ENCODE measurements at places on chromosomes 3 and 15.

- DNase-seq, result peak; percentile 41
Observed at GRCh38 chr3:180447136-180447535, 154.8 kb upstream of the TTC14 start.

- no peak for DNase-seq
Observed at GRCh38 chr3:46124216-46125177, 83.6 kb downstream of the CCR1 start.

- peak; percentile 28 for DNase-seq
Observed at GRCh38 chr3:86989611-86990010, 1.3 kb downstream of the VGLL3 start.

DNA sequence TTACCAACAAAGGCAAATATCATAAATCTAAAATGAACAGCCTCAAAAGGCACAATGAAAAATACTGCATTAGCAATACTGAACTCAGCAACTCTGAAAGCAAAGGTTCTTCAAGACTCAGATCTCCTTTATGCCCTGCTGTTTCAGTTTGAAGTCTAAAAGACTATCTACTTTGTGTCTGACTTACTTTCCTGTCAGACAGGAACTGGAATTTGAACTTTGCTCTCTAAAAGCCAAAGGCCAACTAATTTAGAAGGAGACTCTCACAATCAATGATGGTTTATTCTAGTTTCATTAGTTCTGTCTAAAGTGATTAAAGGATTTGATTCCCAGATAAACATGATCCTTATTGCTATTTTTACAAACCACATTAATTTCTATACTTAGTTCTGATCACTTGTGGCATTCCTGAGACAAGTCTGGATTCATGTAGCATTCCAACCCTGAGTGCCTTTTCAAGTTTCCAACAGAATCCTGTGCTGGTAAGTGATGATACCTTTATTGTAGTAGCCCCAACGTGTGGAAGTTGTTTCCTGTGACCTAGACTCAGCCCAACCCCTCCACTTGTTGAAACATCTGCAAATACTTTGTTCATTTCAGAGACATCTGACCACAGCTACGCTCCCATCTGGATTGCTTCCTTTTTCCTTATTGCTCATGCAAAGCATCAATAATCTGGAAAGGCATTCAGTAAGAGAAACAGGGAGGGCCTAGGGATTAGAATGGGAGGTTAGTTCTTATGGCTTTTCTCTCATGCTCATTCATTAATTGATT lies 14.9 kb upstream of the LEKR1 start:
- DNase-seq, result peak; percentile 83

- no peak for DNase-seq
Observed at GRCh38 chr15:71812966-71813722, 2.8 kb downstream of the NR2E3 start.

- DNase-seq, result no peak
Observed at GRCh38 chr15:59218710-59219109, 12.1 kb downstream of the LDHAL6B start.

GRCh38 chr3:177357352-177358090 lies 160.2 kb upstream of the TBL1XR1 start:
- DNase-seq, result peak; percentile 87

- DNase-seq, result no peak
Observed at GRCh38 chr15:88563638-88564037, 17.2 kb upstream of the DET1 start.

DNA sequence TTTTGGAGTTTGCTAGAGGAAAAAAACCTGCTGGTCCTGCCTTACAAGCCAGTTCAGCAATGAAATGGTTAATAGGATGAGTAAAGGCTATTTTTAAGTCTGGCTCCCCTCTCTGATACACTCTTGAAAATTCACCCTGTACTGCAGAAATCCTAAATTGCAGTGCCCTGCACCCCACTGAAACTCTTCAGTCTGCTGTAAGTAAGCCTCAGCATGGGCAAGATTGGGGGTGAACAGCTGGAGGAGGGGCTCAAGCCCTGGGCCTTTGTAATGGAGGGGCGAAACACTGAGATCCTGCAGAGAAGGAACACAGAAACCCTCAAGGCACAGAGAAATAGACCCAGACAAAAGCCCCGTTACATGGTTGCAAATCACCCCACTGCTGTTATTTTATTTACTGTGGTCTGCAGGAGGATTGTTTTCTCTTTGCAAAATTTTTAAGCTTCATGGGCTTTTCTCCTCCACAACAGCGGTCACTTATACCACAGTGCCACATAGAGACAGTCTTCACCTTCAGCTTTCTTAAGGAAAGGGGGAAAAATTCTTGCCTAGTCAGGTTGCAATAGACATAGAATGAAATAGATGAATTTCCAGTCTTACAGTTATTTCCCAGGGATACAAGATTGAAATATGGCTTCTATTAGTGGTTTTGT lies 45.0 kb downstream of the SOX2 start:
- DNase-seq, result no peak

- peak; percentile 88 for DNase-seq
Observed at GRCh38 chr3:113070072-113070640, 79.4 kb downstream of the GTPBP8 start.

GRCh38 chr15:62931650-62932049 lies 110.9 kb upstream of the TPM1 start:
- no peak for DNase-seq

DNA sequence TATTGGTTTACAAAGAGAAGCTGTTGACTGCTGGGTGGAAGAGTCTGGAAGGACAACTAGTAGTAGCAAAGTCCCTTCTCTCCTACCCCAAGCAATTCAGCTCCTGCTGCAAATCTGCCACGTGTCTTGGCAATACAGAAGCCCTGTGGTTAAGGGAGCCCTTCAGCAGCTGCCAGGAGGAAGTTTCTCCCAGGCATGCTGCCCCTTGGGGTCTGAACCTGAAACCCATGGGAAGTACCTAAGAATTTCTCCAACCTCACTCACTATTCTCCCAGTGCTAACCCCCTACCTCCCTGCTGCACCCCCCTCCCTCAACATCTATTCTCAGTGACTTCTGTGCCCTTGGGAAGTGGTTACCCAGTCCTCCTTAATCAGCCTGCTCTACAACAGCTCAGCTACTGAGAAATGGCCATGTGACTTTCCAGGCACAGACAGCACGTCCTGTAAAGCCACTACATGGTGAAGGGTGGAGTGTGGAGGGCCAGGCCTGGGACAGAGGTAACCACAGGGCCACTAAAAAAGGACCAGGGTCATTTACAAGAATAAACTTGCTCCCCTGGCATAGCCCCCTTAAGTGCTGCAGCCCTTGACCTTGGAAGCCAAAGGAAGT lies 316.6 kb downstream of the NTRK3 start:
- peak; percentile 15 for DNase-seq

DNA sequence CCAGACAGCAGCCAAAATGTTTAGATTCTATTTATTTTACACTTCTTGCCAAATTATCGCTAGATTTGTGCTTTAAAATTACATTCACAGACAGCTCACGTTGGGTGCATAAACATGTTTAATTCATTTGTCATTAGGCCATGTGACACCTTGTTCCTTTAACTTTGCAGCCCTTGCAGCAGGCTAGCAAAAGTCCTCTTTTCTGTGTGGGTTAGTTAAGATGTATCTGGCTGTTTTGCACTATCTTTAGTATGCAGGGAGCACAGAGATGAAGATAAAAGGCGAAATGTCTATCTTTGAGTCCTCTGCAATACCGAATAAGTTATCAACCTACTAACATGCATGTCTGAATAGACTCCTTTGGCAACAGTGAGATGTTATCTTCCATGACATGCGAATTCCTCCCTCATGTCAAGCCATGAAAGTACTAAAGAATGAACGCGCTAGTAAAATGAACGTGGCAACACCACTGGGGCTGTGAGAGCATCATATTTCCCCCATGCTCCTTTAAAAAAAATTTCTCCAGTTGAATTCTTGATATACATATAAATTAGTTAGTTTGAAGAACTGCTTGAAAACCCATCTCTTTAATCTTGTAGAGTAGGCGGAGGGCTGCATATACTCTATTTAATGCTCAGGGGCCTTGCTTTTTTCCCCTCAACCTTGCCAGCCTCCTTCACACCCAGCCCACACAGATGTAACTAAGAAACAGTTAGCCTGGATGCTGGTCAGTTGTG lies 620.4 kb upstream of the NR2F2 start:
- no peak for DNase-seq

- DNase-seq, result peak; percentile 65
Observed at GRCh38 chr3:193590088-193590856, 2.7 kb upstream of the OPA1 start.

- DNase-seq, result no peak
Observed at GRCh38 chr3:103965764-103966163, 1400.9 kb upstream of the ALCAM start.

GRCh38 chr3:151282921-151283320 lies 4.6 kb upstream of the P2RY14 start:
- peak; percentile 70 for DNase-seq

GRCh38 chr15:101111570-101112262 lies 140.1 kb downstream of the CHSY1 start:
- no peak for DNase-seq

DNA sequence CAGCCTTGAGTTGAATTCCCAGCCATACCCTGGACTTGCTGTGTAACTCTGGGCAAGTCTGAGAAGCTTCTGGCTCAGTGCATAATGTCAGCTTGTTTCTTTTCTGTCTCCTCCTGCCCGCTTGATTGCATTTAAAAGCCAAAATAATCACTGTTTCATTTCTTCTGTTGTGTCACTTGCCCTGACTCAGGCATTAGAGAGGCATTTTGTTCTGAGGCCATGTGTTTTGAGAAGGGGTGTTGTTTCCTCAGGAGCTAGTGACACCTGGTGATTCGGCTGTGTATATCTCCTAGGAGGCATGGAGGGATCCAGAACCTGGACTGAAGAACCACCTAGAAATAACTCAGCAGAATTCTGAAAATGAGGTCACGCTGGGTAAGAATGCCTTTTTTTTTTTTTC lies 16.0 kb downstream of the WDR73 start:
- DNase-seq, result no peak

DNA sequence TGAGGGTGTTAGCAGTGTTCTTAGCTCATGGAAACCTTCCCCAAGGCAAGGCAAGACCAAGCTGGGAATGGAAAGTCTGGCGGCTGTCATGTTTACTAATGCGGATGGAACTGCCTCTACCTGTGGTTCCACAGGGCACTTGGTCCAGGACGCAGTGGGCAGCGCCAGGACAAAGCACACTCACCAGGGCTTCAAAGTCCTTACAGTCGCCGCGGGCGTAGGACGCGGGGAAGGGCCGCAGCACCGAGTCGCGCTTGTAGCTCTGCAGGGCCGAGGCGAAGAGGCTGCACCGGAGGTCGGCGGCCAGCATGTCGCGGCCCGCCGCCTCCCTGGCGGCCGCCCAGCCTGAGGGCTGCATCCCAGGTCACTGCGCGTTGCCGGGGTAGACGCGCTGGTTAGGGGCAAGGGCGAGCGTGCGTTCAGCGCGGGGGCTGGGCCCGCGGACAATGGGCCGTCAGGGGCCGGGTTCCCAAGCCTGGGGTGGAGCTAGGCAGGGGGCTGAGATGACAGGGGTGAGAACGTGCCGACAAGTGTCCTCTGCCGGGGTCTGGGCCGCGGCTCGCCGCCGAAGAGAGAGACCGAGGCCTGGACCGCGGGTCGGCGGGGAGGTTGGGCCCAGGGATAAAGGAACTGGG lies 497 bp downstream of the PARP16 start:
- no peak for DNase-seq

DNA sequence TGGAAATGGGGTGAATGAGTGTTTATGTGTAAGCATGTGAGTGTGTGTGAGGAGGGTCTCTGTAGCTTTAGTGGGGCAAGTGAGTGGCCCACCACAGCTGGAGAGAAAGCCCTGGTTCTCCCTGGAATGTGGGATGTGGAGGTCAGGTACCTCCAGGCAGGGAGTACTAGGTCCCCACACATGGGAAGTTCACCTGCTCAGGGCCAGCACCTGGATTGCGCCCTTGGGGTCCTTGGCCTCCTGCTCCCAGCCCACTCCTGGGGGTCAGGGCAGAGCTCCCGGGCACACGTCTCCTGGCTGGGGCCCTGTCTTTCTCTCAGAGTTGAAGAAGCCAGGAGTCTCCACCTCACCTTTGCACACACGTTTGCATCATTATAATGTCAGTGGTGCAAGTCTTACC lies 40.0 kb upstream of the TMCC1 start:
- DNase-seq, result no peak

- DNase-seq, result no peak
Observed at GRCh38 chr3:61936344-61936937, 375.1 kb downstream of the PTPRG start.

GRCh38 chr15:69841113-69841828 lies 256.4 kb downstream of the TLE3 start:
- DNase-seq, result peak; percentile 44

DNA sequence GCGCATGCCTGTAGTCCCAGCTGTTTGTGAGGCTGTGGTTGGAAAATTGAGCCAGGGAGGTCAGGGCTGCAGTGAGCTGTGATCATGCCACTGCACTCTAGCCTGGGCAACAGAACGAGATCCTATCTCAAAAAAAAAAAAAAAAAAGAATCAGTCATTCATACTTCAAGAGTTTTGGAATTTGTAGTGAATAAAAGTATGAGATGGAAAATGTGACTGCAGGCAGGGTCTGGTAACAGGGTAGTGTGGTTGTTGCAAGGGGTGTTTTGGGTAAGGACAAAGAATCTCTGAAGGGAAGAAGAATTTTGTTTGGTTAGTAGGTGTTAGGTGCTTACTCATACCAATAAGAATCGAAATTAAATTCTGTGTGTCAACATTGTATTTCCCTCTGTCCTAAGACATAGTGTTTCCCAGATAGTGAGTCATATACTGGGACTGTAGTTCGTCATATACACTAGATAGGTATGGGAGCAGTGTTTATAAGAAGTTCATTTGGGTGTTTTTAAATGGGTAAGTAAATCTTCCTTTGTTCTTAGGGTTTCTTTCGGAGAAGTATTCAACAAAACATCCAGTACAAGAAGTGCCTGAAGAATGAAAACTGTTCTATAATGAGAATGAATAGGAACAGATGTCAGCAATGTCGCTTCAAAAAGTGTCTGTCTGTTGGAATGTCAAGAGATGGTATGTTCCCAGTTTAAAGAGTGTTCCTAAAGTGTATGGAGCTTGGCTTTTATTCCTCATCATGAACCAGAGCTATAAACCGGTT lies 14.2 kb downstream of the NR1D2 start:
- DNase-seq, result peak; percentile 90

DNA sequence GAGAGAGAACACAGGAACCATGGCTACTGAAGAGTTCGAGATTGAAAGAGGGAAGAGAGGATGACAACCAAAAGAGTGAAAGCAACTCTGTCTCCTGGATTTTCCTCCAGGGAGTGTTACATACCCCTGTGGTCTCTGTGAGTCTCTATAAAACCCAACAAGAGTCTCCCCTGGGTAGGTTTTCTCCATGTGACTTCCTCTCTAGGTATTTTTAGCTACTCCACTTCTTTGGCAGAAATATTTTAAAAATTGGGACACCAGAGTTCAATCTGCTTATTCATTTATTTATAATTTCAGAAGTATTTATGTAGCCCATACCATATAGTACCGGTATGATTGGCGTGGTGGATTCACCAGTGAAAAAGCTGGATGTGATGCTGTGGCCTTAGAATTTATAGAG lies 671.7 kb upstream of the NR2F2 start:
- DNase-seq, result peak; percentile 24

- no peak for DNase-seq
Observed at GRCh38 chr15:81596159-81596865, 222.3 kb upstream of the TMC3 start.

GRCh38 chr15:100112061-100112420 lies 229.7 kb downstream of the ADAMTS17 start:
- DNase-seq, result no peak

Data from fibroblast of skin of right quadriceps (primary cell).